ENCODE measurements at places on chromosomes 11 and 22.

- no peak for DNase-seq
Measured at GRCh38 chr22:24494528-24495364, at the start of gene UPB1. UPB1 (plus strand) TSS chr22:24495332; CDS start chr22:24495404, 72 bp downstream.

GRCh38 chr11:726278-727220 lies 20.5 kb downstream of the EPS8L2 start:
- no peak for DNase-seq

DNA sequence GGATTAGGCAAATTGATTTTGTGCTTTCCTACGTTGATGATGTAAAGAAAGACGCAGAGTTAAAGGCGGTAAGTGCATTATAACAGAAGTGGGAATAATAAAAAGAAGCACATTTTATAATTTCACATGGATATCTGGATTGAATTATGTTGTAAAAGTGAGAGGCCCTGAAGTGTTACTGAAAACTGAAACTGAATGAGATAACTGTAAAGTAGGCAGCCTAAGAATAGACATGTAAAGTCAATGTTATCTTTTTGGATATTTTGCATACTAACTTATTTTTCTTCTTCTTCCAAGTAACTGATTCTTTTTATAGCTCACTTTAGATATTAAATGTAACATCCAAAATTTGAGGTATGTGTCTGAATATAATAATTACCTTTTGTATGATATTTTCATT lies 28.3 kb downstream of the ANO5 start:
- no peak for DNase-seq

DNA sequence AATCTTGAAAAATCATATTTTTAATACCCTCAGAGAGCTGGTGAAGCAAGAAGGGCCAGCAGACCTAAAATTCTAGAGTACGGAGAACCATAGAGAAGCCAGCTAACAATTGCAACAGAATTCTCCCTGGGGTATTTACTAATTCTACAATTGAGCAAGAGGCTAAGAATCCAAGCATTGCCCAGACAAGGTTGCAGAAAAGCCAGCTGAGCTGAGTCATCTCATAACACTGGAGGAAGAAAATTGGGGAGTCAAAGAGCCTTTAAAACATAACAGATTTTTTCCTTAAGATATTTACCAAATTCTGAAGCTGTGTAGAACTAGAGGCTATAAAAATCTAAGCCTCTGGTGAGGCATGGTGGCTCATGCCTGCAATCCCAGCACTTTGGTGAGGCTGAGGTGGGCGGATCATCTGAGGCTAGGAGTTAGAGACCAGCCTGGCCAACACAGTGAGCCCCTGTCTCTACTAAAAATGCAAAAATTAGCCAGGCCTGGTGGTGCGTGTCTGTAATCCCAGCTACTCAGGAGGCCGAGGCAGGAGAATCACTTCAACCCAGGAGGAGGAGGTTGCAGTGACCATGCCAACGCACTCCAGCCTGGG lies 13.6 kb upstream of the TMEM216 start:
- peak; percentile 96 for DNase-seq
